ENCODE measurements at places on chromosomes 16 and 17.

DNA sequence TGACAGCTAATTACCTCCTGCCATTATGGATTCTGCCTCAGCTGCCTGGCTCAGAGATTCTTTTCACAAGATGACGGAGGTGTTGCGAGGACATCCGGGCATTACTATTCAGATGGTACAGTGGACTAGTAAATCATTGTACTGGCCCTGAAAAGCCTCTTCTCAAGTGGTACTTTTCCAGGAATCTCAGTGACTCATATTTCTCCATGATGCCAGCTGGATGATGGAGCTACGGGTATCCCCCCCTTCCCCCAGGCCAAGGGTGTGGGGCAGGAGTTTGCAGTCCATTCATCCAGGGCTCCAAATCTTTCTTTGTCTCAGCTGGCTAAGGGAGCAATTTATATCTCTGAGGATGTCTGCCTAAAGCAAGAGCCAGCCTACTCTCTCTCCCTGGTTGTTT is 107.7 kb upstream of the GPR139 start:
- DNase-seq, result no peak

- no peak for DNase-seq
Measured at GRCh38 chr16:89944773-89945172, 3.8 kb upstream of the DEF8 start.

DNA sequence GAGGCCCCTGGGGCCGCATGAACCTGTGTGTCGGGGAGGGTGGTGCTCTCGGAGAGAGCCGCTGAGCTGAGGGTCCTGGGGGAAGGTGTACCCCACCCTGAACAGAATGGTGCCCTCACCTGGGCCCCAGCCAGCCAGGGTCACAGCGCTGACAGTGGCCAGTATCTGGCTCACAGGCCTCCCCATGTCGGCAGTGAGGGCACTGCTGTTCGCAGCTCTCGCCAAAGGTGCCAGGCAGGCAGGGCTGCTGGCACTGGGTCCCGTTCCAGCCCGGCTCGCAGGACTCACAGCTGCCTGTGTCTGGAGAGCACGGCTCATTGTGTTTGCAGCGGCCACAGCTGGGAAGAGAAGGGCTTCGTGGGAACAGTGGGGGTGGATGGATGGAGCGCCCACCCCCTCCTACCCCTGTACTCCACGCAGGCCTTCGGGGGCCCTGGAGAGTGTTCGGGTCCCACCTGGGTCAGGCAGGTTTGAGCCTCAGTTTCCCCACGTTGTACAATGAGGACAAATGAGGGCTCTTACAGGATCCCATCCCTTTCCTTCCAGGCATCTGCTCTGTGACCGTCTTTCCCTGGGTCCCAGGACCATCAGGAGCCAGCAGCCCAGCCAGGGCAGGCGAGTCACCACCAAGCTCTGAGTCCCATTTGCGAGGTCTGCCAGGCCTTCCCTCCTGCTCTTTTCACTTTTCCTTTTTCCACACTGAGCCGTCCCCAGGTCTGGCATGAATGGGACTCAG is 5.0 kb downstream of the SCARF1 start:
- DNase-seq, result no peak

DNA sequence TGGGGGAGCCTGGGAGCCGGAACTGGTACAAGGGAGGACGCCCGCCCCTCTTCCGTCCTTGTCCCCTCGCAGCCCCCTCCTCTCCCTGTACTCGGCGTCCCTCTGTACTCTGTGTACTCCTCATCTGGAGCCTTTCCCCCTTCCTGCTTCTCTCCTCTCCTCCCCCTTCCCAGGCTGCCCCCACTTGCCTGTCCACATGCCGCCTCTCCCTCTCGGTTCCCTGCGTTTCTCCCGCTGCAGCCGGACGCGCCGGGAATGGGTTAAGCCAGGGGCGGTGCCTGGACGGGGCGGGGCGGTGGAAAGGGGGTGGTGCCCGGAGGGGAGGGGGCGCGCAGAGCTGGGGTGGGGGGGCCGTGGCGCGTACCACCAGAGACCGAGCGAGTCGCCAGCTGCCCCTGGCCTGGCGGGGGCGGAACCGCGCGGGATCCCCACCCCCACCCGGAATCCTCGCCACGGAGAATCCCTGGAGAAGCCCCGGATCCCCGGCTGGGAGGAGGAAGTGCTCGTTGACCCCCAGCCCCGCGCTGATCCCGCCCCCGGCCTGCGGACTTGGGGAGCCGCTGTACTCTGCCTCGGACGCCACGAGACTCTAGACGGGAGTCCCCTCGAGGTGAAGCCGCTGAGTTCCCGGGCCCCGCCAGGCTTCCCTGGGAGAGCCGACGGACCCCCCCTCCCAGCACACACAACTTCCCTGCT is 22.6 kb downstream of the GJD3 start:
- DNase-seq, result no peak

GRCh38 chr17:29063992-29064391 is 21.1 kb downstream of the PIPOX start:
- no peak for DNase-seq

Data from T1000 (cell line).